ENCODE measurements at places on chromosomes 6 and 20.

- no peak for DNase-seq
Observed at GRCh38 chr20:58103517-58103904, 124.9 kb downstream of the ANKRD60 start.

- DNase-seq = no peak
Observed at GRCh38 chr6:113068570-113068969, 721.4 kb downstream of the RFPL4B start.

GRCh38 chr6:24686946-24687345 lies 20.1 kb downstream of the ACOT13 start:
- DNase-seq = no peak

DNA sequence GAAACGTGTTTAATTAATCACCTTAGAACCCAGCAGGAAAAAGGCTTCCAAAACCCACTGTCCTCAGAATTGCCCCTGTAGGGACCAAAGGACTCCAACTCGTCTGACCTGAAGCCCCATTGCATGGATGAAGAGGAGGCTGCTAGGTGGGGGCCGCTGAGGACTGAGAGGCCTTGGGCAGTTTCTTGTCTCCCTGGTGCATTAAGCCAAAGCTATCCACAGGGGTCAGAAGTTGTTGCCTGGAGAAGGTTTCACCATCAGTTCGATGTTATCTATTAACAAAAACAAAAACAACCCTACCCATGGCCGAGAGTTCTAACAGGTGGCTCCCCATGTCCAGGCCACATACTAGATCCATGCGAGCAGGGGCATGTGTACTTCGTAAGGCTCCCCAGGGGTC lies 120.9 kb upstream of the CD93 start:
- no peak for DNase-seq

DNA sequence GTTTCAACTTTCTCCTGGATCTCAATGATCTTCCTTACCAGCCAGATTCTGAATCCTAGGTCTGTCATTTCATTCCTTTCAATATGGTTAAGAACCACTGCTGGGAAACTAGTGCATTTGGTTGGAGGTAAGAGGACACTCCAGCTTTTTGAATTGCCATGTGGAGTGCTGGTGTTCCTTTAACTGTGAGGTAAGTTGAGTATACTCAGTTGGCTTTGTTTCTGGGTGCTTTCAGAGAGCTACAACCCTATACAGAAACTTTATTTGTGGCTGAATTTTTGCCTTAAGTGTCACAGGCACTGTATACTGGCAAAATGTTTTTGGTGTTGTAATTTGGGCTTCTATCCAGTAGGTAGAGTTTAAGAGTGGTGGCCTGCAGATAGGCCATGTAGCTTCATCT lies 175.8 kb downstream of the TBC1D32 start:
- no peak for DNase-seq

- DNase-seq = no peak
Observed at GRCh38 chr6:101397199-101397598, 3.7 kb downstream of the GRIK2 start.

- no peak for DNase-seq
Observed at GRCh38 chr6:154412106-154412820, 55.7 kb upstream of the IPCEF1 start.

GRCh38 chr6:79810185-79810705 lies 137.1 kb downstream of the ELOVL4 start:
- no peak for DNase-seq

- DNase-seq = no peak
Observed at GRCh38 chr6:44052419-44053023, 74.7 kb downstream of the MRPL14 start.

- no peak for DNase-seq
Observed at GRCh38 chr6:6643398-6643797, 54.9 kb downstream of the LY86 start.

- DNase-seq = no peak
Observed at GRCh38 chr6:24719125-24719971, at the start of gene C6orf62. C6orf62 (minus strand) TSS chr6:24719154; CDS start chr6:24718668, 486 bp downstream.

DNA sequence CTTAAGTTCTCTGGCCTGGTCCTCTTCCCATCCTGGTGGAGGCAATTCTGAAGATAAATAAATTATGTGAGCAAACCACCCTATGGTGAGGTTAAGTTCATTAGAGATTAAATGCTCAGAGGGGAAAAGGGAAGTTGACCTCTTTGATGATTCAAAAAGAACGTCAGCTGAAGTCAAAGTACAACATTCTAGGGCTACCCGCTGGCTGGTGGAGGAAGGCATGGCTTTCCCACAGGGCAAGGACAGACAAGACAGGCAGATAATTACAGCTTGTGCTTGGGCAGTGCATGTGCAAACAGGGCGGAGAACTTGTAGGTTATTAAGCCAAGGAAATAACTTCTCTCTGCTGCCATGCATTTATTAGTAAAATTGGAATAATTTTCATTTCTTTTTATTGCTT lies 91.0 kb upstream of the SLC24A3 start:
- no peak for DNase-seq

GRCh38 chr6:147991961-147992360 lies 350.7 kb upstream of the SASH1 start:
- no peak for DNase-seq

- DNase-seq = no peak
Observed at GRCh38 chr6:284486-284885, 7.8 kb upstream of the DUSP22 start.

- no peak for DNase-seq
Observed at GRCh38 chr6:76247527-76247926, 175.1 kb upstream of the IMPG1 start.

DNA sequence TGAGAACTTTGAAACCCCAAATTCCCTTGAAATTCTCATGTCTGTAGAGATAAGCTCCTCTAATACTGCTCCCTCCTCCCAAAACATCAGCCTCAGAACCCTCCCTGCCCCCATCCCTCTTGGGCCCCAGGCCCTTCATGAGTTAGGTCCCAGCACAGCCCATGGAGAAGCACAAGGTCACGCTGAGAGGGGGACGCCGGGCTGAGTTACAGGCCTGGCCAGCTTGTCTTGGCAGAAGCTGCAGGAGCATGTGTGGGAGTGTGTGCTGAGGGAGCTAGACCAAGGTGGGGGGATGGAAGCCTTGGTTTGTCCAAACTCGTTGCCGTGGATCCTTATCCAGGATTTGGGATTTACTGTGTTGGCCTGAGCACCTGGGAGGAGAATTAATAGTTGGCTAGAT lies 8.5 kb upstream of the PTCRA start:
- no peak for DNase-seq
